ENCODE measurements at places on chromosomes 7 and 10. TPM values are rescaled to one million over a fixed set of nuclear protein-coding genes. Genes with fewer than 3 reads are reported as not detected.

The CALML3 gene
- total RNA-seq: not detected

The AKR1C4 gene
- total RNA-seq: not detected

The MYL10 gene
- not detected for total RNA-seq

DNA sequence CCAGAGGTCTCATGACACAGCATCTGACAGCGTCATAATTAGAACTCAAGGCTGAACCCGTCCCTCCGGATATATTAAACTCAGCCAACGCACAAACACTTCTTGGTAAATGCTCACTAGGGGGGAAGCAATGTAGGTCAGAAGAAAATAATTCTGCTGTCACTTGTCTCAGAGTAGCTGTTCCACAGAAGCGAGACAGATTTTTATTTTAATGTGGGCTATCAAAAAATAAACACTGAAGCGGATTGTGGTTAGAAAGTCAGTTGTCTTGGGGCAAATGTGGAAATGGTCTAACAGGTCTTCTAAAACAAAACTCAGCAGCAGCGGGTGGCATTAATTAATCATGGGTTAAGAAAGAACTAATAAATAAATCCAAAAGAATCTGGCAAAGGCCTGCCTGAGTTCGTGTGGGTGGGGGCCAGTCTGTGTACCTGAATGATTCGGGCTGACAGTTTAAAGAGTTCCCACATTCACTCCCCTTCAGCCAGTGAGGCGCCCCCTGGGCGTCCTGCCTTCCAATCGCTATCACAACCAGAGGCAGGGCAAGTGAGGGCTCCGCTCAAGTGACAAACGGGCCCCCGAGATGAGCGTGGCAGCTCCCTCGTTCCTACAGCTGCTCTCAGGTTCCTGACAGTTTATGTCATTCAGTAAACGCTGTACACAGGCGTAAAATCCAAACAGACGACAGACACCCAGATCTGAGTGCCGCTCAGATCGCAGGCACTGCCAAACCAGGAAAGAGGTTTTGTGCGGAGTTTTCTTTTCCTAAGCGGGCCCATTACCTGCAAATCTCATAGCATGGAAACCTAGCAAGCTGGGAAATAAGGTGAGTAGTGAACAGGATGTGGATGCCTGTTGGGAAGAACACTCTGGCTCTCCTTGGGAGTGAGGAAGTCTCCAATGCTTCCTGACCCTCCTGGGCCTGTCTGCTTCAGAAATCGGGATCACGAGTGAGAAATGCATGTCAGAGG is 52.9 kb downstream of the NRAP start:
- DNase-seq: no peak
- H3K4me1 ChIP-seq: no peaks in the 10 kb centered on the region
- H3K27me3 ChIP-seq: no peaks in the 10 kb centered on the region
- H3K36me3 ChIP-seq: no peaks in the 10 kb centered on the region

GRCh38 chr7:106065575-106066500 is 46.3 kb downstream of the SYPL1 start:
- H3K27ac ChIP-seq: no peak overlapping the region
- DNase-seq: no peak
- no peaks in the 10 kb centered on the region for H3K36me3 ChIP-seq
- no peaks in the 10 kb centered on the region for H3K27me3 ChIP-seq
- H3K4me1 ChIP-seq: peaks cover 7% of the 10 kb centered on the region
